ENCODE measurements at places on chromosomes 4 and X. TPM values are rescaled to one million over a fixed set of nuclear protein-coding genes. Genes with fewer than 3 reads are reported as not detected.

DNA sequence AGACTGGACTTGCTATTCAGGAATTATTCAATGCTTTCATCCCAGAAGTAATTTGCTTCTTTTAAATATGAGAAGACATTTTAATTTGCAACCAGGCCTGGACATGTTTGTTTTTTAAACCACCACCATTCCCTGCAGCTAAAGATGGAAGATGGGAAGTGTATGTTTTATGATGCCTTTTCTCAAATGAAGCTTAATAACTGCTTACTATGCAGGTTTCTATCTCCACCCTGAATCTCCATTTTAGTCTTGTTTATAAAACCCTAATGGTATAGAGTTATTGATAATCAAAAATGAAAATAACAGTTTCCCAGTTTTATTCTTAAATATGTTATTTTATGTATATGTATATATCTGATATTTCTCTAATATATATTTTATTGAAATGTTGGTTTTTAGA is 418.9 kb downstream of the C4orf33 start:
- DNase-seq: no peak

DNA sequence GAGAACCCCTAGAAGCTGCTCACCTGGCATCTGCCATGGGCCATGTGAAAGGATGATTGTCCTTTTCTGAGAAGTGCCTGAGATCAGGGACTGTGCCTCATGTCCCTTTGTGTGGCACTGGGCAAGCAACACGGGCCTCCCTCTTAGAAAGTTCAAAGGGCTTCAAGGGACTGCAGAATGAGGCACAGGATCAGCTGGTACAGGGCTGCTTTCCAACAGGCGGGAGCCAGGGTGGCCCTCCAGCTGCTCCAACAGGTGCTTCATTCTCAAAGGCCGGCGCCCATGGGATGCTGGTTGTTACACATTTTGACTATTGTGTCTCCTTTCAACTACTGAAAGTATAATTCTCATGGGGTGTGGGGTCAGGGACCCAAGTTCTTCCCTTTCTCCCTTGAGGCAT is 114.7 kb downstream of the ENPP6 start:
- no peak for DNase-seq

TLR10 gene
- total RNA-seq: 0.29 TPM

GRCh38 chr4:67576059-67576466 is 17.5 kb downstream of the STAP1 start:
- DNase-seq: no peak

GRCh38 chr4:89114100-89114499 is 2.8 kb downstream of the TIGD2 start:
- DNase-seq: no peak

GRCh38 chrX:118975831-118976598 is 1.6 kb downstream of the LONRF3 start:
- peak; percentile 65 for DNase-seq

Data from activated naive CD8-positive, alpha-beta T cell treated with anti-CD3 and anti-CD28 coated beads for 36 hours (primary cell).